ENCODE measurements at places on chromosomes 16 and 17.

DNA sequence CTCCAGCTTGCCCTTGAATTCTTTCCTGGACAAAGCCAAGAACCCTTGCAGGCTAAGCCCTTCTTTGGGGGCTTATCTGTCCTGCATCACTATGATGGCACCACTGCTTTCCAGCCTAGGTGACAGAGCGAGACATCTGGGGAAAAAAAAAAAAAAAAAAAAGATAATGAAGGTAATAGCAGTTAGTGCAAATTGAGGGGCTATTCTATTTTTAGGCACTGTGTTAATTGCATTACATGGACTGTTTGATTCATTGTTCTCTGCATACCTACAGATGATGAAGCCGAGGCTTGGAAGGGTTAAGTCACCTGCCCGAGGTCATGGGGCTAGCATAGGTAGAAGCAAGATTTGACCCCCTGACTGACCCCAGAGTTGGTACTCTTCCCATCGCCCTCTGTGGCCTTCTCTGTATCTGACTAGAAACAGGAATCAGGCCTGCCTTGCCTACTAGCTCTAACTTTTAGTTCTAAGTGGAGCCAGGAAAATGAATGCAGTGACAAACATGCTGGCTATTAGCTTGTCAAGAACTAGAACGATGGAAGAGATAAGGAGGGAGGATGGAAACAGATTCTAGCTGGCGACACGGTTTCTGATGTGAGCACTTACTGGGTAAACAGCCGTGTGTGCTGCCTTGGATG is 312.1 kb downstream of the SNX29 start:
- DNase-seq: no peak

- DNase-seq: peak; percentile 13
Measured at GRCh38 chr17:74361230-74362068, at the start of gene BTBD17. Gene BTBD17 (minus strand): TSS chr17:74361868. CDS start chr17:74361819, 49 bp downstream.

DNA sequence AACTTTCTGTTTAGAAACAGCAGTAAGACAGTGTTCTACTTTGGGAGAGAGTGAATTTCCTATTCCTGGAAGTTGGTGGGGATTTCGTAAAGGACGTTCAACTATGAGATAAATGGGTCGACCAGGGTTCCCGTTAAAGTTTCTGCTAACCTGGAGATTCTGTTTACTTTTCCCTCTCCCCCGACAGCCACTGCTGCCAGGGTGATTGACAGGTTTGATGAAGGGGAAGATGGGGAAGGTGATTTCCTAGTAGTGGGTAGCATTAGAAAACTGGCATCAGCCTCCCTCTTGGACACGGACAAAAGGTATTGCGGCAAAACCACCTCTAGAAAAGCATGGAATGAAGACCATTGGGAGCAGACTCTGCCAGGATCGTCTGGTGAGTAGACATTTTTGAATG is 1.3 kb downstream of the AATF start:
- peak; percentile 17 for DNase-seq

- DNase-seq: no peak
Measured at GRCh38 chr16:9154567-9155410, 63.3 kb downstream of the HAPSTR1 start.
